ENCODE measurements at places on chromosomes 5 and 9. TPM values are rescaled to one million over a fixed set of nuclear protein-coding genes. Genes with fewer than 3 reads are reported as not detected.

GRCh38 chr9:116763770-116764169 lies 76.7 kb downstream of the TRIM32 start:
- DNase-seq, result no peak
- no peak overlapping the region for H3K4me3 ChIP-seq
- no peaks in the 10 kb centered on the region for H3K4me1 ChIP-seq
- H3K27ac ChIP-seq, result no peak overlapping the region

DNA sequence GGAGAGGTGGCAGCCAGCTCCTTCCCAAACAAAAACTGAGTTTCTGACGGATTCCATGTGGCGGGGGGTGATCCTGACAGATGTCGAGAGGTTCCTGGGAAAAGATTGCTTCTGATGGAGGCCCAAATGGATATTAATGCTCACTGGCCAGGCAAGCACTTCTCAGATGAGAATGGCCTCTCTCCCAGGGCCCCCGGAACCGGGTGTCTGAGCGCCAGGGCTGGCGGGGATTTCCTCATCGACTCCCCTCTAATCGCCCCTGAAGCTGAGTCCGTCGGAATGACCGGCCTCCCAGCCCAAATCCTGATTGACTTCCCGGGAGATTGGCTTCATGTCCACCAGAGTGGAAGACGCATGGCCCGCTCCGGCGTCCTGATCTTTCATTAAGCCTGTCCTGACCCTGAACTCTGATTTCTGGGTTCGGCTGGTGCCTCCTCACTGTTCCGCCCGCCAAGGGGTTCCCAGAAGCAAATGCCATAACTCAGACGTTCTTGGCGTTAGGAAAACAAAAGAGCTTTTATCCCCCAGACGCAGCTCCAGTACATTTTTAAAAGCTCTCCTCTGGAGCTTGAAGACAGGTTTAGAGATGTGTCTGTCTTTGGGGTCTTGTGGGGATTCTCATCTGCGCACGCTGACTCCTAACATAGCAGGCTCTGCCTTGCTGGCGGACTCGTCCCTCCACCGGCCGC lies 17.6 kb downstream of the FIBCD1 start:
- no peaks in the 10 kb centered on the region for H3K36me3 ChIP-seq
- H3K27me3 ChIP-seq, result peaks cover 4% of the 10 kb centered on the region

- no peaks in the 10 kb centered on the region for H3K4me1 ChIP-seq
- H3K27me3 ChIP-seq, result no peaks in the 10 kb centered on the region
- H3K36me3 ChIP-seq, result no peaks in the 10 kb centered on the region
- no peak overlapping the region for H3K27ac ChIP-seq
- no peak for DNase-seq
- no peak overlapping the region for H3K4me3 ChIP-seq
Measured at GRCh38 chr9:118533101-118533500, 828.9 kb downstream of the TLR4 start.

- H3K36me3 ChIP-seq, result peaks cover 79% of the 10 kb centered on the region
- H3K27ac ChIP-seq, result peak overlapping the region; percentile 86
- H3K27me3 ChIP-seq, result no peaks in the 10 kb centered on the region
- H3K4me3 ChIP-seq, result peak overlapping the region; percentile 30
- DNase-seq, result no peak
- peaks cover 47% of the 10 kb centered on the region for H3K4me1 ChIP-seq
Measured at GRCh38 chr9:129929496-129930125, 94.4 kb downstream of the USP20 start.

- no peaks in the 10 kb centered on the region for H3K27me3 ChIP-seq
- H3K4me3 ChIP-seq, result no peak overlapping the region
- peaks cover 2% of the 10 kb centered on the region for H3K4me1 ChIP-seq
- H3K36me3 ChIP-seq, result no peaks in the 10 kb centered on the region
- H3K27ac ChIP-seq, result no peak overlapping the region
- DNase-seq, result no peak
Measured at GRCh38 chr5:124867137-124867704, 120.8 kb upstream of the ZNF608 start.

GRCh38 chr9:2480255-2480837 lies 141.2 kb upstream of the VLDLR start:
- H3K4me1 ChIP-seq, result no peaks in the 10 kb centered on the region
- no peak for DNase-seq
- H3K27ac ChIP-seq, result no peak overlapping the region
- no peak overlapping the region for H3K4me3 ChIP-seq
- H3K27me3 ChIP-seq, result peaks cover 3% of the 10 kb centered on the region
- H3K36me3 ChIP-seq, result no peaks in the 10 kb centered on the region

The PCDHB2 gene
- 0.11 TPM for total RNA-seq

The ARHGEF37 gene
- total RNA-seq, result 1.6 TPM

The TSSK1B gene
- not detected for total RNA-seq

The PCDHA11 gene
- not detected for total RNA-seq

All from activated T-helper 2 cell treated with anti-CD3 and anti-CD28 coated beads, Interferon-gamma antibody, Interleukin-2, Interleukin-4, amounts not matched to agents 10 μg/mL and 5 μg/mL and 100 μg/mL, durations not matched to agents 14 hours and 24 hours and 36 hours (primary cell).